ENCODE measurements at places on chromosomes 2 and 18.

GRCh38 chr2:26144031-26144430 is 28.9 kb upstream of the GAREM2 start:
- DNase-seq: peak; percentile 82

- no peak for DNase-seq
These were observed 1.5 kb downstream of the SEMA4F start for GRCh38 chr2:74655579-74655978.

DNA sequence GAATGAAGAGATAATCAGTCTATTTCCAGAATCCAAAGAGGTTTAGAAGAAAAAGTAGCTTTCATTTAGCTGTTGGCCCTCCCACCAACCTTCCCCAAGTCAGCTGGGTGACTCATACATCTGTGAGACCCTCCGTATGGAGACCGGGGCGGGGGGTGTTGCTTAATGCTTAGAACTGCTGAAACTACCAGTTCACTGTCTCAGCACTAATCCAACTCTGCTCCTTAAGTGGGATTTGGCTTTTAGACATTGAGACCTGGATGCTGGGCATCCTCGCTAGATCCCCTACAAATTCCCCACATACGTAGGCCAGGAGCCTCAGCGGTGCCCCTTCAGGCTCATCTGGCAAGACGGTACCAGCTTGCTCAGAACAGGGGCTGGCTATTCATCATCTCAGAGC is at the start of gene SAG:
Gene SAG, plus strand, starts transcription at position 252 of the 400 bp plus-strand sequence. CDS start 1,374 bp downstream, outside the sequence.
- DNase-seq: no peak

DNA sequence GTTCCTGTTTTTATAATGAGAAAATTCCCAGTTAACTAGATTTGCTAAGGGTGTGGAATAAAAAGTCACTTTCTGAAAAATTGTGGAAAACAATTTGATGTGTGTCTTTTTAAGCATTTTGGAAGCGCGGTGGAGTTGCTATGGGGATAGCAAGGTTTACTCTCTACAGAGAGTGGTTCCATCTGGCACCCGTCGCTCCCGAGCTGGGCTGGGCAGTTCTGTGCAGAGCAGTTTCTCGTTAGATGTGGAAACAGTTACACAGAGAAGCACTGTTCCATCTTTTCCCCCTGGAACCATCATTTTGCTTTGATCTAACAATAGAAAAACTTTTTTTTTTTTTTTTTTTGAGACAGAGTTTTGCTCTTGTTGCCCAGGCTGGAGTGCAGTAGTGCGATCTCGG is 17.4 kb downstream of the LDLRAD4 start:
- DNase-seq: no peak

- DNase-seq: peak; percentile 77
These were observed 75.5 kb upstream of the ZNF532 start for GRCh38 chr18:58788971-58789875.

- no peak for DNase-seq
These were observed 2.7 kb upstream of the CCBE1 start for GRCh38 chr18:59699750-59700534.

DNA sequence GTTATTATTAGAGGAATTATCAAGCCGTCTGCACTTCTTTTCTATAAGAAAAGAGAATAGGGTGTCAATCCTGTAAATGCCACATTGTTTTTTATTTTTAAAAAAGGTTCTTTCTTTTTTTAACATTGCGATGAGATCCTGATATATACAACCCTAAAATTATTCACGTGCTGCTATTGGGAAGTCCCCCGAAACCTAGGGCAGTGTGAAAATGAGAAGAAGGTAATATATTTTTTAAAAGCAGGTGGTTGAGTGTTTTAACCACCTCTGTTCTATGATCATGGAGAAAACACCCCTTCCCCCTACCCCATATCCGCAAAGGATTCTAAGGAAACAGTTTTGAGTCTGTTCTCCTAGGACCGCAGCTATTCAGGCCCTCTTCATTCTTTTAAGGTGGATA is 94.5 kb upstream of the KLHL14 start:
- DNase-seq: no peak

DNA sequence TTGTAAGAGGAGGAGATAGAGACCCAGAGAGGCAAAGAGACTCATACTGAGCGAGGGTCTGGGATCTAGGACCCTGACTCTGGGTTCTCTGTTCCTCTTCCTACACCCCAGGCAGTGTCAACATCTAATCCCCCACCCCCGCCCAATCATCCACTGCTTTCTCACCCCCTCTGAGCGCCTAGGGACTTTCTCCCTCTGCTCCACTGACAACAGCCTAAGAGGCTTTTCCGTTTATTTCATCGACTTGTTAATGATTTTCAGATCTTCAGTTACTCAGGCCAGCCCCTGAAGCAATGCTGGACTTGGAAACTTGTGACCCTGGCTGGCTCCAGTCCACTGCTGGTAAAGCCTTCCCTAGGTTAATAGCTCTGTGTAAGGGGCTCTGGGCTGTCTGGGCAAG is 65.1 kb downstream of the TFCP2L1 start:
- DNase-seq: no peak

DNA sequence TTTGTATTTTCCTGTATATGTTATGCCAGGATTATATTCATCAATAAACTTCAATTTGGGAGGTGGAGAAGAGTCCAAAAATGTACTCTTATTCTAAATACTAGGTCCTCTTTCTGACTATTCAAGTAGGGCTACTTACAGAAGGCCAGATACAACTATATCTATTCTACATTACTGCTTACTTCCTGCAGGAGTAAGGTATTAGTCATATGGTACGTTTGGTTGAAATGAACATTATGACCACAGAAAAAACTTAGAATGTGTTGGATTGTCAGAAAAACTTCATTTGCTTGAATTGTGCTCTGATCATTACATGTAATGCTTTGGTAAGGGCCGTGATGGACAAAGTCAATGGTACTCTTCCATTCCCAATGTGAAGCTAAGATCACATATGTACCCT is 35.0 kb downstream of the STAT4 start:
- DNase-seq: no peak

GRCh38 chr2:145116834-145117725 is 597.2 kb upstream of the ZEB2 start:
- no peak for DNase-seq

DNA sequence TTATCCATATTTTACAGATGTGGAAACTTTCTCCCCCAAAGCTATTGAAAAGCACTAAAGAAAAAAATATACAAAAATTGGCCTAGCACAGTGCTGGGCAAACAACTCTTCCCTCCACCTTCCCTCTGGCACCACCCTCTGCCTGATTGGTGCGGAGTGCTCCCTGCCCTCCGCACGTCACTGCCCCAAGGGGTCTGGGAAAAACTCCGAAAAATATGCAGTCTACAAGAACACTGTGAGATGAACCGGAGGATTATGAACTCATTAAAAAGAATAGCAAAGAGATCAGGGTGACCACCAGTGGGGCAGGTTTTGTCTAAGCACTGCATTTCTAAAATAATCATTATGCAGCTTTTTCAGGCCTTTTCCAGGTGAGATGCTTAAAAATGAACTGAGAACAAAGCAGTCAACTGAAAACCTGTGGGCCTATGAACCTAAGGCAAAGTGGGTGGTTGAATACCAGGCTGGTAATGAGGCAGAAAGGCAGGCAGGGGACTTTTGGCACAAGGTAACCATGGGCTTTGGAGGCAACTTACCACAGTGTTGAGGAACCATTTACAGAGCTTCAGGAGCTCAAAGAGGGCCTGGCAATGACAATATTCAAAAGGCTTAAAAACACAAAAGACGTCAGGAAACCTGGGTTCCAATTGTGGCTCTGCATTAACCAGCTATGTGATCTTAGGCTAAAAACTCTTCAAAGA is 57.5 kb downstream of the AAK1 start:
- no peak for DNase-seq

DNA sequence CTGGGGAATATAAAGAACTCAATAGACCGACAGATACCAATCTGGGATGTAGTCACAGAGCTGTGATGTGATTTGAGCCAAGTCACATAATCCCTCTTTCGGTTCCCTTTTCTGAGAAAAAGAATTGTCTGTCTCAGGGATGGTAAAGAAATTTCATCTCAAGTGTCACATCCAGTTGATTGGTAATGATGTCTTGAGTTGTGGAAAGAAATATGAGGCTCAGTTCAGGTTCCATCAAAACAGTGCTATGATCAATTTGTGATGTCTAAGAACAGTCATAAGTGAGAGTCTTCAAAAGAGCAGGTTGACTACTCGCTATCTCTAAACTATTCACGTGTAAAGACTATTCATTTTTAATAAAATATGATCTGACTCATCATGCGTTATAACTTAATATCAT is 223.3 kb downstream of the METTL4 start:
- no peak for DNase-seq

DNA sequence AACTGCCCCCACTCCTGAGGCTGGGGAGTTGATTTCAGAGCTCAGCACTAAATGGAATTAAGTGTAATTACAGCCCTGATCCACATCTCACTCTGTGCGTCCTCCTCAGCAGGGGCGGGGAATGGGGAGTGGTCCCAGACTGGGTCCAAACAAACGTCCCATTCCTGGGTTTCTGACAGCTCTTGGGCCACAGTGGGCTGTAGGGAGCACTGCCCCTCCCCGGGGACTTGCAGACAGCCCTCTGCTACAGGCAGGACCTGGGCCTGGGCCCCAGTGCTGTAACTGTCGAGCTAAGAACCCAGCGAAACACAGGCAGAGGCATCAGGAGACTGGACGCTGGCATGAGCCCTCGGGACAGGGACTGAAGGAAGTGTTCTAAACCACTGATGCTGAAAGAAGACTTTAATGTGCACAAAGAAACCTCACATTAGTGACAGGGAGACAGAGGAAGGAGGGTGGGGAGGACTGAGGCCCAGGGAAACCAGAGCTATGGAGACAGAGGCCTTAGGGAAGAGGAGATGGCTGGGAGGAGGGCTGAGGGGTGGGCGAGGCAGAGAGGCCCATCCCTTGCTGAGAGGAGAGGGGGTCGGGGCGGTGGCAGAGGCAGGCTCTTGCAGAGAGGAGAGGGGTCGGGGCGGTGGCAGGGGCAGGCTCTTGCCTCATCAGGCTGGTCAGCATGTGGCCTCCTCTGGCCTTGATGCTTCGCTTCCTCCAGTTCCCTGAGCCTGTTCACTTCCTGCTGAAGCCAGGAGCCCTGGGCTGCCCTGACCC is 5.8 kb upstream of the SEMA4C start:
- DNase-seq: no peak

- peak; percentile 41 for DNase-seq
These were observed 322.5 kb downstream of the ARHGAP15 start for GRCh38 chr2:143451642-143452281.

GRCh38 chr2:42978887-42979415 is 186.6 kb upstream of the HAAO start:
- DNase-seq: peak; percentile 48
